ENCODE measurements at places on chromosomes 5 and 9.

DNA sequence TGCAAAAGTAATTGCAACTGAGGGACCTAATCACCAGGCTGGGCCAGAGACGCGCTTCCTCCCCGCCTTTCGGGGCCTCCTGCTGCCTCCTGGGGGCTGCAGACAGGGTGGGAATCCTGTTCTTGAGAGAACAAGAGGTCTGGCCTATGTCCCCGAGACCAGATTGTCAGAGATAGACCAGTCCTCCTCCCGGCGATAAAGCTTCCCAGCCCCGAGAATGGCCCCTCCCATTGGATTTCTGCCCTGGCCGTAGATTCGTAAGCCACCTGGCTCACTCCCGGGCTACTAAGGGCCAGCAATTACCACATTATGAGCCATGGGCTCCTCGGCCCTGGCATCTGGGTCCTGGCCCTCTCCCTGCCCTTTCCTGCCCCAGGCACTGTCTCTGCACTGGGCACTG is 70.4 kb downstream of the HRH2 start:
- DNase-seq: no peak

DNA sequence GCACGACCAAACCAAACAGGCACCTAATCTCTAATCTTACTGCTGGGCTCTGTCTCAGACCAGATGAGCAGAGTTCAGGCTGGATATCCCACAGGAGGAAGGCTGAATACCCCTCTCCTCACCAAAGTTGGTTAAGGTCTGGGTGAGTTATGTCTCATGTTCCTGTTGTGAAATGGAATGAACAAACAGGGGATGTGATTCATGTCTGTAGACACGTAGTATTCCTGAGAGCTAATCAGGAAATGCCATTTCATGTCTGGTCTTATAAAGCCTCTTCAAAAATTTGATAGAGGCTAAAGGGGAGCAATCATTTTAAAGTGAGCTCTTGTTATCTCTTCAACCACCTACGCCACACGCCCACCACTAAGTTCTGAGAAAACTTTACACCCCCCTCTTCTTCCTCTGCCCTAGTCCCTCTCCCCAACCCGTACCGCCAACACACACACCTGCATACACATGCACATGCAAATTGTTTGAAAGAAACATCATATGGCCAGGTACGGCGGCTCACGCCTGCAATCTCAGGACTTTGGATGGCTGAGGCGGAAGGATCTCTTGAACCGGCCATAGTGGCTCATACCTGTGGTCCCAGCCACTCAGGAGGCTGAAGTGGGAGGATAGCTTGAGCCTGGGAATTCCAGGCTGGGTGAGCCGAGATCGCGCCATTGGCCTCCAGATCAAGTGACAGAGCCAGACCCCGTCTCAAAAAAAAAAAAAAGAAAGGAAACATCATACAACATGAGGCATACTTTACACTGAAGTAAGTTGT is 69.8 kb upstream of the RAI14 start:
- DNase-seq: no peak

DNA sequence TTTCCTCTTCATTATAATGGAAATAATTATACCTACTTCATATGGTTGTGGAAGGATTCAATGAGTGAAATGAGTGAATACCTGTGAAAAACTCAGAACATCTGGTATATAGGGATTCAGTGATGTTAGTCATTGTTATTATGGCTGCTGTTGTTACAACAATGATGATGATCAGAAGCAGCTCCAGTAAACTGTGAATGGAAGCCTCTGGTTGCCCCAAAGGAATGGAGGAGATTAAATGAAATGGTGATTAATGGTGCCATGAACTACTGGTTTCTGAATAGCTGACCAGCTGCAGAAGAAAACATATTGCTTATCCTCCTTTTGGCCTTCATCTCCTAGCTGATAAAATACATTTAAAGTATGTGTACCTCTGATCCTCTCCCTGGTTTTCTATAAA is 372.0 kb downstream of the ARHGEF28 start:
- DNase-seq: no peak

DNA sequence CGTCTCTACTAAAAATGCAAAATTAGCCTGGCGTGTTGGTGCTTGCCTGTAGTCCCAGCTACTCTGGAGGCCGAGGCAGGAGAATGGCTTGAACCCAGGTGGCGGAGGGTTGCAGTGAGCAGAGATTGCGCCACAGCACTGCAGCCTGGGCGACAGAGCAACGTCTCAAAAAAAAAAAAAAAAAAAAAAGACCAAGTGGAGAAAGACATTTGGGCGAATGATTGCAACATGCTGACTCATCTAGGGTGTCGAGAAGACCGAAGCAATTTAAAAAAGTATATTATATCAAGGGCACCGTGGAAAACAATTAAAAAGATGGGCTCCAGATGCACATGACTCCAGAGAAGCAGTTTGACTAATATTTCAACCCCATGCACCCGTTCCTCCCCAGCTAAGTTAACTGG is 9.2 kb downstream of the KLF4 start:
- DNase-seq: no peak

DNA sequence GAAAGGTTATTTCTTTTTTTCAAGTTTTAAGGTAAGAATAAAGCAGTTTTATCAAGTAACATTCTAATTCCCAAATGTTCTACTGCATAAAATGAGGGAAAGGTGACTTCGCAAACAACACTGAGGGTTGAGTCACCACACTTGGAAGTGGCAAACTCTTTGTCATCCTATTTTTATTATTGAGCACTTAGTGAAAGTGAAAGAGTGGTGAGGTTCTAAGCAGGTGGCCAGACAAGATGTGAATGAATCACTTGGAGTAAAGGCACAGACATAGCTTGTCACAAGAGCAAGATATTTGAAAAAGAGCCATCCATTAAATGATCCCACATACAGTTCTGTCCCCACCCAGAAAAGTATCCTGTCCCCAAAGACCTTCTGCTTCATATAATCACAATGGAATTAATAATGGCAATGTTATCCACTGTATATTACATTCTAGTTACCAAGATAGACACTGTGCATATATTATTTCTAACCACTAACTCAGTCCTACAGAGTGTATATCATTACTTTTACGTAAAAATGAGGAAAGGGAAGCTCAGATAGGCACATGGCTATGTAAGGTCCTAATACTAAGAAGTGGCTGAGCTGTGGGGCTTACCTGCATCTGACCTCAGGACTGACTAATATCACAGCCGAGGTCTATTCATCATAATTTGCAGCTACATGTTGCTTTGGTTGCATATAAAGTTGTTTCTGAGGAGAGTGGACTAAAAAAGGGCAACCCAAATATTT is 730.4 kb upstream of the MEF2C start:
- DNase-seq: peak; percentile 52

GRCh38 chr5:179900711-179901110 is 7.0 kb downstream of the TBC1D9B start:
- DNase-seq: no peak
